ENCODE measurements at places on chromosomes 1 and 21. TPM values are rescaled to one million over a fixed set of nuclear protein-coding genes. Genes with fewer than 3 reads are reported as not detected.

DNALI1 gene
- 10.7 TPM for total RNA-seq

ZNF695 gene
- not detected for total RNA-seq

CHIA gene
- not detected for total RNA-seq

OR2M3 gene
- total RNA-seq, result not detected

RBP7 gene
- total RNA-seq, result 10.0 TPM

MIXL1 gene
- not detected for total RNA-seq

RNF207 gene
- total RNA-seq, result 13.3 TPM

NPHS2 gene
- not detected for total RNA-seq

CHI3L2 gene
- 1.8 TPM for total RNA-seq

PALMD gene
- total RNA-seq, result 8.1 TPM

CHD1L gene
- total RNA-seq, result 19.7 TPM

CYP4Z1 gene
- 1.8 TPM for total RNA-seq

LCE3B gene
- not detected for total RNA-seq

CHODL gene
- total RNA-seq, result 3.3 TPM

DPT gene
- 519 TPM for total RNA-seq

EDN2 gene
- total RNA-seq, result not detected

KCNK1 gene
- total RNA-seq, result 1.4 TPM

L1TD1 gene
- total RNA-seq, result 0.99 TPM

CDK18 gene
- 14.3 TPM for total RNA-seq

Data from sigmoid colon (tissue), 7 donors.